ENCODE measurements at places on chromosomes 3 and 15.

DNA sequence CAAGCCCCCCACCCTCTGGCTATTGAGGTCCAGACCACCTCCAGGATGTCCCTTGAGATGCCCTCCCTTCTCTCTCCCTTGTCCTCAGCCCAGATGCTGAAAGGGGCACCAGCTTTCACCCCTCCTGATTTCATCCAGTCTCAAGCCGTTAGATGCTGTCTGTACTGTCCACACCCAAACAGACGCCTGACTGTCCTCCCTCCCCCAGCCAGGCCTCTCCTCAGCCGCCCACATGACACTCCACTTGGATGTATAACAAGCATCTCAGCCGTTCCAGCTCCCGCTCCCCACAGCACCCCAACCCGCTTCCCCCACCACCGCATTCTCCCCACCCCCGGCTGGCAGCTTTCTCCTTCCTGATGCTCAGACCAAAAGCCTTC lies 25.0 kb upstream of the CYP11A1 start:
- no peak for DNase-seq

DNA sequence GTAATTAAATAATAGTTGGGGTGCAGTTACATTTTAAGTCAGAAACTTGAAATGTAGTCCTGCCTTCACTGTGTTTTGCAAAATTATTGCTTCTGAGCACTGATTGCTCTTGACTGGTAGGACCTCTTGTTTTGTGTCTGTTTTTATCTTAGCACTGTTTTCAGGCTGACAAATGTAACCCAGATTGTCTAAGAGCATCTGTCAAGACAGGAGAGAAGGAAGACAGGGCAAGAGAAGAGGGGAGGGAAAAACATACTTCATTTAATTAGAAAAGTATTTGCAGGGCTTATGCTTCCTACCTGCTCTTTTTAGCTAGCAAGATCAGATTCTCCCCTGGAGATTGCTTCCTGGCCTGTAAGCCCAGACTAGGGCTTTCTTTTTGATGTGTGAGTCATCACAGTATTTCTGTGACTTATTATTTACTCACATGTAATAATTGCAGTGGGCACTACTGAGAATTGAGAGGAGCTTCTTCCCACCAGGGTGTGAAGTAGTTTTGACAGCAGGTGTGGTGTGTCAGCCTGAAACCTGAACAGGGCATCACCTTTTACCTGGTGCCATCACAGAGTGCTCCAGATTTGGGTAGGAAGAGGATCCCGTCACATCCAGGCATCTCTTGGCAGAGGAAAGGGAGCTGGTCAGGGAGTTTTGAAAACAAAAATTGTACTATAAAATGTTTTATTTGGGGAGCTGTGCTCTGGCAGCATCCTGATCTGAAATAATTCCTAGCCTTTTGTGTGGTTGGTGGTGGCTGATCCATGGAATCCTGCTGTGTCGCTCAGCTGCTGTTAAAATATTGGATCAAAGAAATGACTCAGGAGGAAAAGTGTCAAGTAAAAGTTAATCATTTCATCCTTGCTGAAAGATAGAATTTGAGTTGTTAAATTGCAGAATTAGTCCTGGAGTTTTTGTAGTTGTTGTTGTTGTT lies 98.2 kb downstream of the TMEM108 start:
- DNase-seq = no peak

DNA sequence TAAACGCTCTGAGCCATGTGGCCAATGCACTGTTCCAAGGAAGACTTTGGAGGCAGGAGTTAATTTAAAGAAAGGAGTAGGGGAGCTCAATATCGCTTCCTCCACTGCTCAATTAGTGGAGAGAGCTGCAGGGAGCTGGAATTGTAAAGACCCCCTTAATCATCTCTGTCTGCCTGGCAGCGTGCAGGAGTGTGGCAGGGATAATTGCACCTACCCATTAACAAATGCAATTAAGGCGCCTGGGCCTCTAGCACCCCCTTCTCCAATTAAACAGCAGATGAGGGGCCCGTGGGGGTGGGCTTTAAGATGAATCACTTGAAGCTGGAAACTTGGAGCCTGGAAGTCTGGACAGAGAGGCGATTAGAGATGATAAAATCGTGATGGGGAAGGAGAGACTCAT lies 61.7 kb upstream of the GLCE start:
- no peak for DNase-seq

- DNase-seq = no peak
Measured at GRCh38 chr3:171156401-171157010, 130.0 kb upstream of the SLC2A2 start.

DNA sequence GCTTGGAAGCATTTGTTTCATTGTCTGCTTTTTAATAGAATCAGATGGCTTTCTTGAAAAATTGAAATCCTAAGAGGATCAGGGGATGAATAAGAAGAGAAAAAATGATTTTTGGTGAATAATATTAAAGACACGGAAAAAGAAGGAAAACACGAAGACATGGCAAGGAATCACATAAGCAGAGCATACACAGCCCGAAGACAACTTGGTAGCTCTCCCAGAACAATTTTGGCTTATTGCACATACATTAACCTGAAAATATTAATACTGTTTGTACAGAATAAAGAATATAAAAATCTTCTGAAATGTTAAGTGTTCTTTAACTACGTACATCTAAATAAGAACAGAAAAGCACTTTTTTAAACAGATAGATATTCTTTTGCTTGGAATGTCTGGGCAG lies 150.0 kb downstream of the SHOX2 start:
- DNase-seq = no peak

DNA sequence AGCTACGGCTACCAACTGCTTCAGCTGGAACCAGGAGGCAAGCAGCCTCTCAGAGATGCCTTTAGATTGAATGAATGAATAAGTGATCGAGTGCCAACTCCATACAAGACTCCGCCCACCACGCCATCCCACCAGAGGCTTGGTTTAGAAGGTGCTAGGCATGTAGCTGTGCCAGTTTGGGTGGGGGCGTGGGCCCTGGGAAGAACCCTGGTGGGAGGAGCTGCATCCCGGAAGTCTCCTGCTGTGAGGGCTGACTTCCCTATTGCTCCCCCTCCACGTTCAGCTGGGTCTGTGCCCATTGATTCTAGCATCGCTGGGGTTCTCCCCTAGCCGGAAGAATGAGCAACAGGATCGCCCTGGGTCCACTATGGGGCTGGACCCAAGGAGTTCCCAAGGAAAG lies 20.9 kb downstream of the LINGO1 start:
- no peak for DNase-seq

DNA sequence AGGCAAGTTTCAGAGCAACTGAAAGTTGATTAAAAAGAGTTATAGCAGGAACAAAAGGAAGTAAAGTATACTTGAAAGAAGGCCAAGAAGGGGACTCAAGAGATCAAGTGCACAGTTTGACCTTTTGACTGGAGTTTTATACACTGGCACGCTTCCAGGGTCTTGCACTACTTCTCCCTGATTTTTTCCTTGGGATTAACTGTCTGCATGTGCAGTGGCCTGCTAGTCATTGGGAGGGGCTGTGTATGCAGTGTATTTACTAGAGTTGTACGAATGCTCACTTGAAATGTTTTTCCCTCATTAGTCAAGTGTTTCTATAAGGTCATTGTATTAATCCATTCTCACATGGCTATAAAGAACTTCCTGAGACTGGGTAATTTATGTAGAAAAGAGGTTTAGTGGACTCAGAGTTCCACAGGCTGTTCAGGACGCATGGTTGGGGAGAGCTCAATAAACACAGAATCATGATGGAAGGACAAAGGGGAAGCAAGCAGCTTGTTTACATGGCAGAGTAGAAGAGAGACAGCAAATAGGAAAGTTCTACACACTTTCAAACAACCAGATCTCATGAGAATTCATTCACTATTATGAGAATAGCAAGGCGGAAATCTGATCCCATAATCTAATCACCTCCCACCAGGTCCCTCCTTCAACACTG lies 571.8 kb downstream of the ZPLD1 start:
- no peak for DNase-seq

- no peak for DNase-seq
Measured at GRCh38 chr3:139654637-139655365, 23.0 kb downstream of the NMNAT3 start.

GRCh38 chr3:65483480-65483879 lies 555.2 kb downstream of the MAGI1 start:
- no peak for DNase-seq

DNA sequence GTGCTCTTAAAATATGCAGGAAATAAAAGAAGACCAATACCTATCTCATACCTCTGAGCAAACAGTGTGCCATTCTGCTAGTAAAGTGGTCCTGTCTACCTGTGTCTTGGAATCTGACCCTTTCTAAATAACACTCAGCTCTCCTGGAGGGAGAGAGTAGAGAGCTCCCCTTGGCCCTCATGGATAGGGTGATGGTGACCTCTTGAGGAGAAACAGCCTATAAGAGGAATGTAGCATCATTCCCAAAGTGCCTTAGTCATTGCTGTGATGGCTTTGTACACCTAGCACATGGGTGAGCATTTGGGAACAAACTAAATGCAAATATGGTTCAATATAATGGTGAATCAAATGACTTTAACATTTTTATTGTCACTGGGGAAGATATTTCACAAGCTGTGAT lies 10.0 kb downstream of the SNTN start:
- no peak for DNase-seq

DNA sequence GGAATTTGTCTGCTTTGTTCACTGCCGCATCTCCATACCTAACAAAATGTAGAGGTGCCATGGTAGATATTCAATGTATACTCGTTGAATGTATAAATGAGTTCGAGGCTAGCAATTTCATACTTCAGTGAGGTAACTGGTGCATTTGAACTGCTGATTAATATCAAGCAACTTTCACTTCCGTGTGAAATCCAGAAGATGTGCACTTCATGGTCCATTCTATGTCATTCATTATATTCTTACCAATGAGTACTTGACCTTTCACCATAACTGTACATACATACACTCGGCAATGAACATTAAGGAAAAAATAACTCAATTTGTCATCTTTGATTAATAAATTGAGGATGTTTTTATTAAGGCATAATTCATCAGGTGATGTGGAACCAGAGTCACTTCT lies 598.5 kb downstream of the ZNF385D start:
- DNase-seq = no peak

GRCh38 chr15:101492766-101493692 lies 3.5 kb upstream of the PCSK6 start:
- no peak for DNase-seq

GRCh38 chr3:151580591-151580990 lies 119.7 kb upstream of the IGSF10 start:
- DNase-seq = no peak

- DNase-seq = no peak
Measured at GRCh38 chr15:55337160-55337559, 18.1 kb downstream of the PIGB start.

GRCh38 chr3:107954845-107955244 lies 136.0 kb downstream of the CD47 start:
- DNase-seq = no peak

- no peak for DNase-seq
Measured at GRCh38 chr3:76552653-76553052, 487.2 kb upstream of the ROBO2 start.

DNA sequence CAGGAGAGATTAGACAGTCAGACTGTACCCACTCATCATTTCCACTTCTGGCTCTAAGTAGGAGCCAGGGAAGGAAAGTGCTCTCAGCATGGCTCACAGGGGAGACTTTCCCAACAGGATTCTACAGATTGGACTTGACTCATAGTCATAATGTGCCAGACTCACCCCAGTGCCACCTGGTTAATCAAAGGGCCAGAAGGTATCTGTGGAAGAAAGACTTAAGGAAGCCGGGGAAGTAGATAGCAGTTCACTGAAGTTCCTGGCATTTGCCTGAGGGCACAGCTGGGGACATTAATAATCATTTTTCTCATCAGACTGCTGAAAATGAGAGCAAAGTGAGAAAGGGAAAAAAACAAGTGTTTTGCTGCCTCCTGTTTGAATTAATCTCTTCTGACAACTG lies 717.5 kb downstream of the TUSC7 start:
- DNase-seq = no peak

DNA sequence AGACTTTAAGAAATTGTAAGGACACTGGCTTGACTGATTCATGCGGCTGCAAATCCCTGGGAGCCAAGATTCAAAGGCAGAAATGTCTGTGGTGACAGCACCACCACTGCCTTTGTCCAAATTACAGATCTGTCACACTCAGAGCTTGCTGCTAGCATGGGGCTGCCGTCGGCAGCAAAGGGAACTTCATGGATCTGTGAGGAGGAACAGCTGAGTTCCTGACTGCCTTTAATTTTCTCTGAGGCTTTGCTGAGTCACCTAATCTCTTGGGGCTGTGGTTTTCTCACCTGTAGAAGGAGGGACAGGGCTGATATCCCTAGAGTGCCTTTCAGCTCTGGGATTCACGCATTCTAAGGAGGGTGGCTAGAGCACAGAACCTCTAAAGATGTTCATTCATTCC lies 4.1 kb upstream of the PAK6 start:
- DNase-seq = no peak

- DNase-seq = no peak
Measured at GRCh38 chr3:71709908-71710511, 15.2 kb downstream of the EIF4E3 start.

DNA sequence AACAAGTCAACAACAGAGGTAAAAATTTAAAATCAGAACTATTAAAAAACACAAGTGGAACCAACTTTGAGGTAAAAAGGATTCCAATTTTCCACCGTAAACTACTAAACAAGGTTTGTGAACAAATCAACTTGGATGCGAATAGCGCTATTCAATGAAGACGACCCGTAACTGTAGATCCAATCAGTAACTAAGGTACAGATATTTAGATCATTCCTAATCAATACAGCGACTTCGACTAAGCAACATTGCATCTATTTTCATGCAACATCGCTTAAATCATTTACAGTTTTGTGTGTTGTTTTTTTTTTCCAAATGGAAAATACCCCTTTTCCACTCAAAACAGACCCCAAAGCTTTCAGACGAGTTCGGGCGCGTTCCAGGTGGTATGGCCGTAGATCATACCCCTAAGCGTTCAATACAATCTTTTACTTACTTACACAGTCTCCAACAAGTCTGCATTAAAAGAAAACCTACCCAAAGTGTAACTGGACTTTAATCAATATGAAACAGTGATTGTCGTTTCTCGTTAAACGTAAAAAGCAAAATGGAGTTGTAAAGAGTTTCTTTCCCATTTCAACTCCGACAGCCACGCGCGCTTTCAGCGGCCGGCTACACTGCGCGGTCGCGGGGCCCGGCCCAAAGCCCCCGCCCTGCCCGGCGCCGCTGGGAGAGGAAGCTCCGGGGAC lies 786 bp downstream of the RHOA start:
- DNase-seq = no peak

GRCh38 chr3:180138871-180139270 lies 102.1 kb upstream of the PEX5L start:
- DNase-seq = no peak

GRCh38 chr3:131812433-131812832 lies 222.4 kb downstream of the CPNE4 start:
- DNase-seq = no peak

- no peak for DNase-seq
Measured at GRCh38 chr3:133747373-133747772, 1.2 kb downstream of the TF start.

All from activated CD4-positive, alpha-beta T cell treated with anti-CD3 and anti-CD28 coated beads, Interleukin-2, amount 50 U/mL, for 48 hours (primary cell).